ENCODE measurements at places on chromosomes 5 and 9.

DNA sequence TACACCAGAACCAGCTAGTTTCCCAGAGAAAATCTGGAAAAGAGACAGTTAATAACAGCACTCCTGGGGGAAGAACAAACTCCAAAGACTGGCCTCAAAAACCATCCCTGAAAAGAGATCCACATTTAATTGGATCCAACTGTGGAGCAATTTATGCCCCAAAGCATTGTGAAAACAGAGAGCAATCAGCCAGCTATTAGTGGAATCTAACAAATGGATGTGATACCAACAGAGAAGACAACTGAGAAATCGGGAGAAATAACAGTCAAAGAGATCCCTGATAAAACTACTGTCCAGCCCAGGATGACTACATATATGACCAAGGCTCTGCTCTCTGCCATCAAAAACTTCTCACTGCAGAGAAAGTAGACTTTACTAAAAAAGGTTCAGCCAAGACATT is 40.5 kb upstream of the TRIO start:
- DNase-seq = no peak

DNA sequence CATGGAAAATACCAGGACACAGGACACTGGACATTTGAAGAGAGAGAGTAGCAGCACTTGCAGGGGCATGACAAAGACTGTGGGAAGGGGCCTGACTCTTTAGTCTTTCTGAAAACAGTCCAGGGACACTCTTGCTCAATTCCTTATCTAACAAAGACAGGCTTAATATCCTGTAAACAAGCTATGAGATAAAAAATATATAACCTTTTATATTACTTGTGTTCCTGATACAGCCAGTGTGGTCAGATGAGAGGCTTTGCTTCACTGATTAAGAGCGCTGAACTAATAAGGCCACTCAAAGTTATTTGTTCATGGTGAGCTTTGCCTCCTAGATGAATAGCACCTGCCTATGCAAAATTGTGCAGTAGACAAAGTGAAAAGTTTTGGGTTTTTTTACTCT is 518.7 kb downstream of the LRRC70 start:
- DNase-seq = no peak

DNA sequence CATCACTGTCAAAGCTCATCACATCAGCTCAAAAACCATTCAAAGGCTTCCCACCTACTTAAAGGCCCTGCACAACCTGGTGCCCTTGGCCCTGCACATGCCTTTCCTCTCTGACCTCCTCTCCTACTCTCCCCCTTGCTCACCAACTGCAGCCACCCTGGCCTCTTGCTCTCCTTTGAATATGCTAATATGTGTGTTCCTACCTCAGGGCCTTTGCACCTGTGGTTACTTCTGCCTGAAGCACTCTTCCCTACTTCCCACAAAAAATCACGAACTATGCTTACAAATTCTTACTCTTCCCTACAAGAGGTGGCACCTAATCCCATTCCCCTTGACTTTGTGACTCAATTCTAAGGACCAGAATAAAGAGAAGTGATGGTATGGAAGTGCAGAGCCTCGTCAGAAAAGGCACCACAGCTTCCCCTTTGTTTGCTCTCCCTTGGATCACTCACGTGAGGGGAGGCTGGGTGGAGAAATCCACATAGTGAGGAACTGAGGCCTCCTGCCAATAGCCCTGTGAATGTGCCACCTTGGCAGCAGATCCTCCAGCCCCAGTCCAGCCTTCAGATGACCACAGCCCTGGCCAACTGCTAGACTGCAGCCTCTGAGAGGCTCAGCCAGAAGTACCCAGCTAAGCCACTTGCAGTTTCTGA is 3.2 kb upstream of the TMEM171 start:
- DNase-seq = no peak

GRCh38 chr5:78562714-78563330 is 85.8 kb downstream of the LHFPL2 start:
- no peak for DNase-seq

GRCh38 chr9:73437758-73438157 is 286.1 kb downstream of the ANXA1 start:
- no peak for DNase-seq

- DNase-seq = no peak
Measured at GRCh38 chr5:153777681-153778581, 260.8 kb downstream of the FAM114A2 start.

- no peak for DNase-seq
Measured at GRCh38 chr9:75691408-75691807, 199.1 kb upstream of the PCSK5 start.

Data from ureter (tissue), 1 donor.